ENCODE measurements at places on chromosomes 3 and 15.
A peak's percentile ranks its signal among the peaks of the same experiment; 100 is the strongest.

- no peak for DNase-seq
These were observed 5.0 kb upstream of the LYSMD4 start for GRCh38 chr15:99738021-99738847.

DNA sequence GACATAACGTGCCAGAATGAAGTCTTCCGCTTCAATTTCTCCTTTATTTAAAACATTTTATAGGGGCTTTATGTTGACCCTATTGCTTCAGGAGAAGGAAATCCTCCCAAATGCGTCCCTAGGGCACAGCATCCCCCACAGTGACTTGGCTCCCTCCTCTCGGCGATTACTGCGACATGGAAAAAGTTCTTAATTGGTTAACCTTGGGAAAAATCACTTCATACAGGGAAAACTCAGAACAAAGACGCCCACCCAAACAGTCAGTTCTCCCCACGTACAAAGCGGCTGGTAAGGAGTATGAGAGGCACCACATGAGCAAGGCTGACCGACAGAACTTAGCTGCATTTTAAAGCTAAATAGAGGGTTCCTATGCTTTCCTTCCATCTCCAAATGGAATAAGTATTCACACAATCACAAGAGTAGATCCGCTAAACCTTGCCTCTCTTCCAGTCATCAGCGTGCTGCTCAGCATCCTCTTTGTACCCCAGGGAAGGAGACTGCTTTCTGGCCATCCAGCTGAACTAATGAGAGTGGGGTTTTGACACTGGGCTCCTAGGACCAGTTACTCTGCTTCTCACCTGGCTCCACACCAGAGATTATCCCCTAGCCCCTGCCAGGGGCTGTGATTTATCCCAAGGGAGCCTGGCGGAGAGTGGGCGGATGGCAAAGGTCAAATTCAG lies 415.3 kb upstream of the WNT5A start:
- DNase-seq: no peak

- peak; percentile 59 for DNase-seq
These were observed 13.4 kb downstream of the RTP1 start for GRCh38 chr3:187210545-187211327.

GRCh38 chr15:34952481-34952880 lies 17.1 kb downstream of the AQR start:
- DNase-seq: no peak
